Inflammatory macrophage (primary cell): ENCODE measurements at places on chromosomes 7 and 10.

- no peak for DNase-seq
Observed at GRCh38 chr7:151695951-151696541, 176.4 kb upstream of the RHEB start.

DNA sequence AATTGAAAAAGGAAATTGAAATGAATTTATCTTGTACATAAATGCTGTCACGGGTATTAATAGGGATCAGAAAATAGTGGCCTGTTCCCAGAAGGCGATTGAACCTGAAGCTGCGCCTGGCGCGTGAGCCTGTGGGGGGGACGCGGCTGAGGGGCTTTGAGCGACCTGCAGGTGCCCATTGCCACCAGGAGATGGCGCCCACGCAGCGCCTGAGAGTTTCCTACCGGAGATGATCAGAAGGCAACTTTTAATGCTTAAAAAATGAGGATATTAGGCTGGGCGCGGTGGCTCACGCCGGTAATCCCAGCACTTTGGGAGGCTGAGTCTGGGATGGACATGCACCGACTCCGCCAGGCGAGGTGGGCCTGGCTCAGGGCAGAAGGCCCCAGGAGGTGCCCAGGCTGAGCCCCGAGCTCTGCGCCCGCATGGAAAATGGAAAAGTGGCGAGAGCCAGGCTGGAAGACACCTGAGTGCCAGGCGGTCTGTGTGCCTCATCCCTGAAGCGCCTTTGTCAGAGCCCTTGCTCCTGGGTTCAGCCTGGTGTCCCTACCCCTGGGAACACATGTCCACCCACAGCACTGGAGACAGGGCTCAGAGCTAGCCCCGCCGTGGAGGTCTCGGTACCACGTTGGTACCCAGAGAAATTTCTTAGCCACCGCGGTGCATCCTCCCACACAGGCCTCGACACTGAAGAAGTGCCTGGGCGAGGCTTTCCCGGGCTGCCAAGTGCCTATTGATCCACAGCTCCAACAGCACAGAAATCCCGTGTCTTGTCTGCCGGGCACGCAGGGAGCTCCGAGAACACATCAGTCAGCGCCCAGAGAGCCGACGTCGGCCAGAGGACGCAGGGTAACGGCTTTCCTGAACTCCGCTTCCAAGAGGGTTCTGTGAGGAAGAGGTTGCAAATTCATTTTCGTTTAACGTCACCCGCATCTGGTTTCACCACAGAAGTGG, 117.4 kb downstream of the INPP5A start:
- DNase-seq = peak; percentile 67

DNA sequence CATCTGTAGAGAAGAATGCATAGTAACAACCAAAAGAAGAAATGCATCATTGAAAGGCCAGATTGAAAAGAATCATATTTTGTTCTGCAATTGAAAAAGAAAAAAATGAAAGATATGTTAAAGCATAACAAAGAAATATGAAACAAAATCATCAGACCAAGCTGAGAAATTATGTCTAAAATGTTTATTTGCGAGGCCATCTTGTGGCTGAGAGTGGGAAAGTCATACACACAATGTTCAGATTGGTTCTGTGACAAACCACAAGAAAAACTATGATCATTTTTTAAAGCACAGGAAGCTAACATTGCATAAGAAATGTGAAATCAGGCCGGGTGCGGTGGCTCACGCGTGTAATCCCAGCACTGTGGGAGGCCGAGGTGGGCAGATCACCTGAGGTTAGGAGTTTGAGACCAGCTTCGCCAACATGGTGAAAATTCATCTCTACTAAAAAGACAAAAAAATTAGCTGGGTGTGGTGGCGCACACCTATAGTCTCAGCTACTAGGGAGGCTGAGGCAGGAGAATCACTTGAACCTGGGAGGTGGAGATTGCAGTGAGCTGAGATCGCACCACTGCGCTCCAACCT, 36.6 kb downstream of the ABCB5 start:
- peak; percentile 24 for DNase-seq

DNA sequence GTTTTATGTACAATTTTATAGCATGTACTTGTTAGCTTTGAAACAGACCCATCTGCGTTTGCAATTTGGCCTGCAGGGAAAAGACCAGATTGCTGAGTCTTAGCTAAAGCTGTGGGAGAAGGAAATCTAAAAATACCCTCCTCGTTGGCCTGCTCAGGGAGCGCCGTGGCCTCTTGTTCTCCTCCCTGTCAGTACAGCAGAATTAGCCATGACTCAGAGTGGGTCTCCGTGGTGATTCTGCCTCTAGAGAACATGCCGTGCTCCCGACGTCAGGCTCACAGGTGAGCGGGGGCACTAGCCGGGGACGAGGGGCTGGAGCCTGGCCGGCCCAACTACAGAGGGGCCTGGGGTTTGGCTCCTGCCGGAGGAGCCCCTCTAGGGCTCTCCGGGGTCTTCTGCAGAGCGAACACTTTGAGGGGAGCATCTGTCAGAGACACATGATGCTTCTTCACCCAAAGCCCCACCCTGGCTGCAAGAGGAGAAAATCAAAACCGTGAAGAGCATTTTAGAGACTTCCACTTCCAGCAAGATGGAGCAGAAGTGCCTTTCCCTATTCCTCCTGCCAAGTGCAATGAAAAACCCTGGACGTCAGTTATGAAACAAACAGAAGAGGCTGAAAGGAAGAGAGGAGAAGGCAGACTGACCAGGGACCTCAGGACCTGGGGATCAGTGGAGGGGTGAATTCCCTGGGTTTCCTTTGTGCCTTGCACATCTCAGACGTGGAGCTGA, 98.9 kb downstream of the LHPP start:
- DNase-seq = no peak

- no peak for DNase-seq
Observed at GRCh38 chr7:6461946-6462550, 14.3 kb upstream of the DAGLB start.

- no peak for DNase-seq
Observed at GRCh38 chr10:28631896-28632583, 45.3 kb upstream of the BAMBI start.
